ENCODE measurements at places on chromosomes 4 and X.

DNA sequence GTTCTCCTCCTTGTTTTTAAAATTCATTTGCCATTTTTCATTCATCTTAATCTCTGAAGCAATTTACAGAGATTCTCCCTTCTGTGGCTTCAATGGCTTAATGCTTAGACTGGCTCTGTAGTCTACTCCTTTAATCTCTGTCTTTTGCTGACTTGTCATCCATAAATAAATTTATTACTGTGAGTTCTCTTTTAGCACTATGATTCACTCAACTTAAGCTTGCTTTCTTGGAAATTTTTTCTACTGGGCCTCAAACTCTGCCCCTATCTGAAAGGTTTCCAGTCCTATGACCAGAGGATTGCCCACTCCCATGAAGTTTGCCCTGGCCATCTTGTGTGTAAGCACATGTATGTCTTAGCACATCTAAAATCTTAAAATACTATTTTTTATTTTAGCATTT lies 251.1 kb downstream of the DCLK2 start:
- no peaks in the 10 kb centered on the region for H3K4me1 ChIP-seq
- no peak overlapping the region for H3K4me3 ChIP-seq
- H3K36me3 ChIP-seq, result no peaks in the 10 kb centered on the region

GRCh38 chrX:41518841-41519220 lies 71.7 kb downstream of the NYX start:
- no peak overlapping the region for H3K27ac ChIP-seq
- H3K4me3 ChIP-seq, result no peak overlapping the region
- DNase-seq, result no peak
- H3K4me1 ChIP-seq, result peaks cover 49% of the 10 kb centered on the region

GRCh38 chr4:124386648-124387047 lies 325.9 kb downstream of the ANKRD50 start:
- H3K27me3 ChIP-seq, result no peaks in the 10 kb centered on the region
- DNase-seq, result no peak
- 0 out of 2 replicates have a peak, but pooled peaks cover 2% of the 10 kb centered on the region for H3K4me1 ChIP-seq
- H3K27ac ChIP-seq, result no peak overlapping the region
- H3K4me3 ChIP-seq, result no peak overlapping the region

DNA sequence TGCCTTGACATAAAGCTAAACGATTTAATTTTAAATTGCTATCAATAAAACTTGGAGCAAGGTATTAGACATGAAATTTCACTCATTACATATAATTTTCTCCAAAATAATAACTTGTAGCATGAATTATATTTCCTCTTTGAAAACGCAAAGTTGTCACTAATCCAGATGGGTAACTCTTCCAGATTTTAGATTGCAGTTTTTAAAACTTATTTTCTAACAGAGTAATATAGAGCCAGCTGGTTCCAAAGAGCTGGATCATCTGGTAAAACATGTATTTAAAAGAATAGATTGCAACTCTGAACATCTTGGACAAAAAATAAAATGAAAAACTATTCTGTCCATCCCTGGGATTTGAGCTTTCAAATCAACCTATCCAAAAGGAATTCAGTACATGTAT lies 238.2 kb upstream of the INTU start:
- no peak overlapping the region for H3K4me3 ChIP-seq
- H3K36me3 ChIP-seq, result no peaks in the 10 kb centered on the region
- no peak for DNase-seq
- no peaks in the 10 kb centered on the region for H3K4me1 ChIP-seq
- no peaks in the 10 kb centered on the region for H3K27me3 ChIP-seq

All from WTC11 (cell line).